ENCODE measurements at places on chromosomes 12 and 14.
A peak's percentile ranks its signal among the peaks of the same experiment; 100 is the strongest.

GRCh38 chr14:76486251-76486743, 110.4 kb downstream of the ESRRB start:
- DNase-seq = no peak

DNA sequence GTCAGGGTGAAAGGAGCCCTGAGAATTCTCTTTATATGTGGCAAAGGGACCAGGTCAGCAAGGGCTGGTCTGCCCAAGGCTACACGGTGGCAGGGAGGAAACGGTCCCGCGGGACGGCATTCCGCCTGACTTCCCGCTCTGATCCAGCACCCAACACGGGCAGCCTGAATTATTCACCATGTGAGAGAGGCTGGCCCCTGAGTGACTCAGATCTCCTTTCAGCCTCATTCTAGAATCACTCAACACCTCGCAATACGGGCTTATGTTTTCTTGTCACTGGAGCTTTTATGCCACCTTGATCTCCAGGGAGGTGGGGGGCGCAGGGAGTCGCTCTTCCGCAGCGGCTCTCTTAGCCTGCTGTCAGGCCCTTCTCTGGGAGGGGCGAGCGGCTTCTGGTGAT, 8.5 kb downstream of the LRTM2 start:
- DNase-seq = no peak

DNA sequence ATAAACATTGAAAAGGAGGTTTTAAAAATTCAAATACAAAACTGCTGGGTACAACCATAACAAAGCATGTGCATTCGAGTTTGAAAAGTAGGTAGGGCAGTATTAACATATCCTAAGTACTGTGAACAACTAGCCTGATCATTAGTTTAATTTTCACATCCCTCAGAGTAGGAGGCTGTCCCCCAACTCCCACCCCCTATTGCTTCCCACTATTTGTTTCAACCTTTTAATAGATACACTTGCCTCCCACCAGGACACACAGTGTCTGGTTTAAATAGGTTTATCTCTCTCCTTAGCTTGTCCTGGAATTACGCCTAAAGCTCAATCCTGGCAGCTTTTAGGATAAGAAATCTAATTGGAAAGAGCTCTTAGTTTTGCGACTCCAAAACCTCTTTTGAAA, 2.1 kb downstream of the TAOK3 start:
- DNase-seq = no peak

- DNase-seq = peak; percentile 51
Observed at GRCh38 chr14:89616852-89617341, 199.9 kb upstream of the FOXN3 start.

DNA sequence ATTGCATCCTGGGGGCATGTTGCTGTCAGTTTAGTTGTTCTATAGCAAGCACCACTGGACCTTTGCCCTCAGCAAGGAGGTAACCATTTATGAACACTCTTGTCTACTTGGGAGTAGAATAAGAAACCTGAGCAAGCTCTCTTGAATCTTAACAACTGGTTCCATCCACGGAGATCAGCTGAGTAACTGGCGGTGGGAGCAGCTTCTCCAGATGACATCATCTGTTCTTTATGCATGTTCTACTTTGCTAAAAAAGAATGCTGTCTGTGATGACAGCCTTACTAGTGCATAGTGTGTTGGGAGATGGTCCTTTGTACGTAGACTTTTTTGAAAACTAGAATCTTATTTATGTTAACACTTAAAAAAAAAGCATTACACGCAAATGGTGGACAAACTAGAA, 17.7 kb downstream of the SLC4A8 start:
- no peak for DNase-seq

DNA sequence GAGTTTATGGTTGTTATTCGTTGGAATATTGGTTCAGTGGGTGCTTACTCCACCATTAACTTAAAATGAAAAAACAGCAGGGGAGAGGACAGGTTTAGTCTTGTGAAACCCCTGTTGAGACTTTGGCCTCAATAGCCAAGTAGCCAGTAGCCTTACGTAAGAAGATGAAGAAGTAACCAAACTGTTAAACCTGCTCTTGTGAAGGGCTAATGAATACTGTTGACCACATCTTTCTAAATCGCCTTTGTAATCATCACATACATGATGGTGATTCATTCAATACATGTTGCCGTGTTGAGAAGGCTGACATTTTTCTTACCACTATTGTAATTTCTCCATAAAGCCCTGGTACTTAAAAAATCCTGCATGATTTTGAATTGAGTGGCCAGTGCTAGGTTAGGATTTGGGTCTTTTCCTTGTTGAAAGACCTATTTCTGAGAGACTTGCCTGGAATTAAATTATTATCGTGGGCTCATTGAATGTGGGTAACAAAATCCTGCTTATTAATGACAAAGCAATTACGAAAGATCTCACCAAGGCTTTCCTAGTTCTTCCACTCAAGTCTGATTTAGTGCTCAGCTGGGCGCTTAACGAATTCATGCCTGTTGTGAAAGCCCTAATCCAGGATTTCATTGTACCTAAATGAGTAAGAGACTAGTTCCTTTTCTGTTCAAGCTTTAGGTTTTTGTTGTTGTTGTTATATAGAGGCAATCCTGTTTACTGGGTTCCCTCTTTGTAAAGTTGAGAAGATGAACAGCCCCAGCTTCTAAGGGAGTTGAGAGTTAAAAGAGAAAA, 333.1 kb downstream of the FUT8 start:
- no peak for DNase-seq

DNA sequence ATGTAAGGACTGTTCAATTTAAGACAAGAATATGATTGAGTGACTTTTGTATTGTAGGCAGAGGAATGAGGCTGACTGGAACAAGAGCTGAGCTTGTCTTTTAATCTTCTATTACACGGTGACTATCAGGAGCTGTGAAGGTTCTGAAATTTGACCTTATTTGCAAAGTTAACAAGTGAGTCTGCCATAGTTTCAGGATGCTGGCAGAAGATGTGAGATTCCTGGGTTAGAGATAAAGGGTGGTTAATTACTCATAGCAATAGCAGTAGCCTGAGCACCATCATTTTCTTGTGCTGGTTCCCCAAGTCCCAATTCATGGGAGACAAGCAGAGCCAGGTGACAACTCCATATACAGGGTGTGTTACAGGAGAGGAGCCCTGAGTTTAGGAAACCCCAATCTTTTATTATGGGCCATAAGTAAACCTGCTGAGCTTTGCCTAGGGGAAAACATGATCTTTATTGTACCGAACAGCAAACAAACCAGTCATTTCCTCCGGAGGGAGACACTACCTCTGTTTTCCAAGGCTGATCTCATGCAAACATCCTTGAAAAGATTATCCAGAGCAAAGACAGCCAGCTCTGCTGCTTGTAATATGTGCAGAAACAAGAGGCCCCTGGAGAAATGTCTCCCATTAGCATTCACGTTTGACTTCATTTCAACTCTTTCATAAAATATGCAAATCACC, 51.7 kb upstream of the DDX11 start:
- DNase-seq = no peak

- peak; percentile 4 for DNase-seq
Observed at GRCh38 chr12:89135976-89136634, 216.2 kb downstream of the DUSP6 start.

- DNase-seq = peak; percentile 40
Observed at GRCh38 chr12:123384318-123384993, 524 bp downstream of the KMT5A start.

GRCh38 chr14:28754209-28754985, 12.2 kb upstream of the FOXG1 start:
- no peak for DNase-seq

DNA sequence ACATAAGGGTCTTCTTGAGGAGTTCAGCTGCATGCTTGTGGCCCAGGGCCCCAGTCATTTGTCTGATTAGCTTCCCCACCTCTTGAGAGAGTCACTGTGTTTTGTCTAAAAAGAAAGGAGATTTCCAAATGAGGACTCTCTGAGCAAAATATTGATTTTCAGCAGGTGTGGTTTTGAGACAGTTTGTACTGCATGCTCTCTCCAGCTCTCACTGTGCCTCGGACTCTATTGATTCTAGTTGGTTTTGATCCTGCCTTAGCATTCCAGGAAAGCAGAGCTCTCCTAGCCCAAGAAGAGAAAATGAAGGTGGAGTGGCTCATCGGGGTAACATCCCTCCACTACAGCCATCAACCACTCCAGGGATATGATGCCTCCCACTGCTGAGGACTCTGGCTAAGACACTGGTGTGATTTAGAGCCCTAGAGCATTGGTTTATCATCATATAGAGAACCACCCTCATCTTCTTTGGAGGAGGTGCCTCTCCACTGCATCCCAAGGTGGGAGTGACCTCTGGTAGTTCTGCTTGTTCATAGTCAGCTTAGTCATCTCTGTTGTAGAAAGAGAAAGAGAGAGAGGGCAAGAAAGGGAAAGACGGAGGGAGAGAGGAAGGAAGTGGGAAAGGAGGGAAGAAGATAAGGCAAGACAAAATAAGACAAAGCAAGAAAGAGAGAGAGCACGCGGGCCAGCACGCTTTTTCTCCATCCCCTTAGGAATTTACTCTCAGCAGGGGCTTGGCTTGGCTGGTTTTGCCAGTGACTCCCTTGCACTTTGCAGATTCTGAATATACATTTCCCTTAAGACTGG, 365.6 kb downstream of the DPF3 start:
- no peak for DNase-seq

- DNase-seq = no peak
Observed at GRCh38 chr12:120599672-120600552, 18.7 kb upstream of the POP5 start.

- no peak for DNase-seq
Observed at GRCh38 chr12:94151582-94151981, 3.2 kb downstream of the PLXNC1 start.

DNA sequence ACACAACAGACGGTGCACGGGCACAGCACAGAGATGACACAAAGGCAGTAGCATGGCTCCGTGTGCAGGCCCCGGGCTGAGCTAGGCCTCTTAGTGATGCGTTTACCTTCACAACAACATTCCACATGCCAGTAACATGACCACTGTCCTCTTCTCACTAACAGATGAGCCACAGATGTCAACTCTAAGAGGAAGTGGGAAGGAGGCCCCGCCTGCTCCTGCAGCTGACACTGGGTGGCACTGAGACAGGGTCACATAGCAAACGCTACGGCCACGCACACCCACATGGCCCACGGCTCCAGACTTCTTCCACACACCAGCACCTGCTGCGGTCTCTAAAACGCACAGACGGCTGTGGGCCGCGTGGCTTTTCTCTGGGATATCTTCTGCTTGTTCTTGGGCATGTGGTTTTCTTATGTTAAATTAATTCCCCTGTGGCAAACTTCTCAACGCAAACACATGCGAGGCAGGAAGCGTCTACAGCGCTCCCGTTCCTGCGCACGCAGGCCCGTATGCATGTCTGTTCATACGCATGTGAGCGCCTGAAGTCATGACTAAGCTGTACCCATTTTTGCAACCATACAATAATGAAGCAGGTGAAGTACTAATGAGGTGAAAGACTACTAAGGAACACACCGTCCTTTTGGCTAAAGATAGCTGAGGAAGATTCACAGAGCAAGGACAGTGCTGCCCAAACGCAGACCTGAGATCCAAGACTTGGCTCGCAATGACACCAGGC, 26.8 kb downstream of the AMN start:
- DNase-seq = peak; percentile 42

- DNase-seq = no peak
Observed at GRCh38 chr12:49335118-49335954, 1.7 kb downstream of the C1QL4 start.

DNA sequence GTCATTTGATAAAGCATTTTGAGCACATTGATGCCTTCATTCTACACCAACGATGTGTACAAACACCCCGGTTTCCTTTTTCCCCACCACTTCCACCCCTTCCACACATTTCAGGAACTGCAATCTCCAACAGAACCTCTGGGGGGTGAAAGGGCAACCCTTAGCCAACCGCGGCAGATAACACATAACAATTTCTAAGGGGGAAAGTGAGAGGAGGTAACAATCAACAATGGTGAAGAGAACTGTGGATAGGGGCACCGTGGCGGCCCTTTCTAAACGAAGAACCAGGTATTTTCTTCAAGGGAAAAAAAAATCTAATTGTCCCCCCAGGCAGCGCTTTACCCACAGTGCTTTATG, 1.1 kb downstream of the KITLG start:
- no peak for DNase-seq

Data from stimulated activated CD4-positive, alpha-beta T cell treated with anti-CD3 and anti-CD28 coated beads, Interleukin-15, amount 100 ng/mL, for 24 hours (primary cell).